ENCODE measurements at places on chromosomes 3 and 15. TPM values are rescaled to one million over a fixed set of nuclear protein-coding genes. Genes with fewer than 3 reads are reported as not detected.

DNA sequence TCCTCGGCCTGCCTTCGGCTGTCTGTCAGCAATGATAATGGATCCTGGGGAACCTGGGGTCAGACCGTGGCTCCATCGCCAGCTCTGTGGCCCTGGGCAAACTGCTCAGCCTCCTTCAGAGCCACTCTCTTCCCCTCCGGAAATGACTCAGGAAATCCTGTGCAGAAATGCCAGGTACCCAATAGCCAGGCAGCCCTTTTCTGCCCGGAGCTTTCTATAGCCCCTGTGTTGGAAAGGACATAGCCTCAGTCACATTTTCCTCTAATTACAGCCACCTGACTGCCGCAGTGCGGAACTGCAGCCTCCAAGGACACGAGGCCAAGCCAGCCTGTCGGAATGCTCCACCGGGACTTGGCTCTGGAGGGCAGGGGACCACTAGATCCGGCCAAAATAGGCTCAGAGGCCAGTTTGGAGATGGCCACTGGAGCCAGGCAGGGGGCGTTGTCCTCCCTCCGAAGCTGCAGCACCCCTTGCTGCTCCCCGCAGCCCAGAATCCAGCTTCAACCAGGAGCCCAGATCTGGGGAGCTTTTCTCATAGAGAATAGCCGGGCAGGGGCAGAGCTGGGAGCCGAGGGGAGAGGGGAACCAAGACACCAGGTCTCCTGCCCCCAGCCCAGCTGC is 11.6 kb upstream of the ZXDC start:
- peak; percentile 36 for DNase-seq

GRCh38 chr3:191380001-191380400 is 49.7 kb upstream of the UTS2B start:
- no peak for DNase-seq

GRCh38 chr15:89007989-89008388 is 80.3 kb upstream of the ABHD2 start:
- DNase-seq, result no peak

GRCh38 chr3:71718072-71718471 is 7.1 kb downstream of the EIF4E3 start:
- DNase-seq, result no peak

GRCh38 chr3:187434524-187434923 is 66.3 kb downstream of the RTP4 start:
- no peak for DNase-seq

GRCh38 chr3:169772305-169772896 is 795 bp upstream of the MYNN start:
- DNase-seq, result peak; percentile 77

GRCh38 chr3:187406927-187407326 is 38.7 kb downstream of the RTP4 start:
- no peak for DNase-seq

GRCh38 chr3:196166741-196167140 is 44.5 kb downstream of the ZDHHC19 start:
- no peak for DNase-seq

- DNase-seq, result no peak
These were observed 97.1 kb downstream of the STRIT1 start for GRCh38 chr3:155196131-155197021.

DNA sequence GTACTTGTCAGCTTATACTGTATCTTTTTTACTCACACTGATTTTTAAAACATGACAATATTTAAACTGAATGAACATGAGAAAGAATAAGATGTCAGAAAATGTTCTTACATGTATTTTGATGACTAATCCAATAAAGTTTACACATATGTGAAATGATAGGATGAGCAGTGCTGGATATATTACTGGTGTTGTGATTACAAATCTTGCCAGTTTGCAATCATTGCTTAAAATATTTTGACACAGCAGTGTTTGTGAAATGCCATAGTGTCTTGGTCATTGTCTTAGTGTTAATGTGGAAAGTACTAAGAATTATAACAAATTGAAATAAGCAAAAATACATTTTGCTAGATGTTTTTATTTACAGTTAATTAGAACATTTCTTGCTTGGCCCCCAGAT is 118.7 kb upstream of the MLF1 start:
- DNase-seq, result no peak

DNA sequence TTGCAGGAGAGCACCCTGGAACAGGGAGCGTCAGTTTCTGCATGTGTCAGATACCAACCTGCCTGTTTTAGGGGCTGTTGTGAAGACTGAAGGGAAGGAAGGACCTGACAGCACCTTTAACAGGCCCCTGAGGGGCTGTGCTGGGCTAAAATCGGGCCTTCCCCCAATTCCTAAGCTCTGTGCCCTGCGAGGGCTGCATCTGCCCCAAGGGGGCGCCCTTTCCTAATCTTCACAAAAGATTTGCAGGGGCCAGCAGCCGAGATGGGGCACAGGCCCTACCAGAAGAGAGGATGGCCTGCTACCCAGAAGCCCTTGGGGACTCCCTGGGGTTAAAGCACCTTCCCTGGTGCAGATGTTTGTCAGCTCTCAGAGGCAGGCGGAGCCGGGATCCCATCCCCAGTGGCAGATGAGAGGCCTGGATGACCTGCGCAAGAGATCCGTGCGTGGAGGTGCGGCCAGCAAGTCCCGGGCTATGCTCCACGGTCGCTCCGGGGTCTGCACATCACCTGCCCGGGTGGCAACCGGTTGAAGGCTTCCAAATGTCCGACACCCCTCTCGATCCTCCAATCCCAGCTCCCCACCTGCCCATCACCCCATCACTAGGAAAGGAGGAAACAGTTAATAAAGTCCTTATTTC is 53.6 kb downstream of the RHCG start:
- DNase-seq, result no peak

Gene VGLL3
- total RNA-seq, result 19.4 TPM
